Lung microvascular endothelial cell (primary cell): ENCODE measurements at places on chromosomes 5 and 9.

- DNase-seq: no peak
Measured at GRCh38 chr5:150659360-150660107, 1.5 kb upstream of the MYOZ3 start.

GRCh38 chr9:35490155-35490909, 421 bp downstream of the RUSC2 start:
- peak; percentile 48 for DNase-seq

GRCh38 chr9:99336531-99336930, 114.4 kb downstream of the SEC61B start:
- DNase-seq: no peak

GRCh38 chr9:72772661-72773060, 180.2 kb downstream of the ALDH1A1 start:
- DNase-seq: peak; percentile 6

GRCh38 chr5:31364881-31365636, 166.8 kb downstream of the DROSHA start:
- no peak for DNase-seq

- no peak for DNase-seq
Measured at GRCh38 chr9:26775391-26775790, 117.2 kb downstream of the CAAP1 start.

GRCh38 chr9:113708821-113709713, 167.0 kb upstream of the ZNF618 start:
- no peak for DNase-seq

DNA sequence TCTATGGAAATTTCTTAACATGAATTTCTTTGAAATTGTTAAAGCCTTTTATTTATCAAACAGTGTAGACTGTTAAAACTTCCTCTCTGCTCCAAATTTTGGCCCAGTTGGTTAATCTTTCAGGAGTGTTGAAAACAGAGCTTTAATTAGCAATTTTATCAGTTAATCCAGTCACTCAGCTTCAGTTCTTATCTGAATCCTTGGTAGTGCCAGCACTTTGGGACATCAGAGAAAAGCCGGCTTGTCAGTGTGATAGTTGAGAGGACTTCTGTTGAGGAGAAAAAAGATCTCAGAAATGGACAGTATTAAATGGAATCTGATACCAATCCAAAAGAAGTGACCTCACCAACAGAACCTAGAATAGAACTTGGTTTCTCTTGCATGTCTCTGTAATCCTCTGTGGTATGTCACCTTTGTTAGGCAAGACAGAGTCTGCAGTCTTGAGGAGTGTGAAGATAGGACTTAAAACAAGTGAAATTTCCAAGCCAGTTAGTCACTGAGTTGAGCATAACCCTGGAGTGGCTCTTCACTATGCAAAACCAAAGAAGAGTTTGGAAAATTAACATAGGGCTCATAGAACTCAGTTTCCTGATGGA, 251.8 kb downstream of the NNT start:
- DNase-seq: no peak

GRCh38 chr9:107584186-107584585, 94.6 kb upstream of the KLF4 start:
- no peak for DNase-seq

DNA sequence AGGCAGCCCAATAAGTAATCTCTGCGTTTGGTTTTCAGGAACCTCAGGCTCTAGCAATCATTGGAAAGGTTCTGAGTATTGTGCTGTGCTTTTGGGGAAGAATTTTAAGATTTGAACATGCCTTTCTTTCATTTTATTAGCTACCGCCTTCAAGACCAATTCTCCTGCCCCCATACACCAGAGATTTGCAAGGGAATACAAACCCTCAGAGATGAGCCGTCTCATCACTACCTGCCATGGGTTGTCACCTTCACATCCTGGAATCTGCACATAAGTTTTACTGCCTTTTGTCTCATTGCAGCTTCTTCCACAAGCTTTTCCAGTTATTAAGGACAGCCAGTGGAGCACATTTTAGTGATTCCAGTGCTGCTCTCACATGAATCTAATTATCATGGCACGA, 11.7 kb upstream of the TMED7 start:
- no peak for DNase-seq

- DNase-seq: no peak
Measured at GRCh38 chr5:67061511-67061910, 135.1 kb downstream of the CD180 start.

DNA sequence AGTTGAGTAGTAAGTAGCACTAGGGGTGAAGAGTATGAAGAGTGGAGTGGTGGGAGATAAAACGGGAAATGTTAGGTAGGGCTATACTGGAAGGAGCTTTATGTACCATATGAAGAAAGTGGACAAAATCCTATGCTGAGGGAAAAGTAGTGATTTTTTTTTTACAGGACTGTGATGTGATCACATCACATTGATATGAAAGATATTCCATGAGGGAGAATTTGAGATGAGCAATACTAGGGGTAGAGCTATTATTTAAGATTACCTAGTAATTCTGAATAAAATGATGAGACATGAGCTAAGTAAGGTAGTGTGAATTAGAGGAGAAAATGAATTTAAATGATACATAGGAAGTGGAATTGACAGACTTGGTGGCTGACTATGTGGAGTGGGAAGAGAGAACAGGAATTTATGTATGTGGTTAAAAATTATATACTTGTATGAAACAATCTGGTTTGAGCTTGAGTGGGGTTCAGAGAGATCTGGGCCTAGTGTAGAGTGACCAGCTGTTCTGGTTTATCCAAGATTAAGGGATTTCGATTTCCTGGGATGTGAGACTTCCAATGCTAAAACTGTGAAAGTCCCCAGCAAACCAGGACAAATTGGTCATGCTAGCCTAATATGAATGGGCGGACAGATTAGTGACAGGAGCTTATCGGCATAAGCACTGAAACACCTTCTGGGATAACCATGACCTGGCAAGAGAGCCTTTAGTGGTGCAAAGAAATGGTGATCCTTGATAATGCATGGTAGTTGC, 29.3 kb upstream of the STOM start:
- DNase-seq: no peak

- DNase-seq: peak; percentile 10
Measured at GRCh38 chr5:151509231-151509630, 61.8 kb downstream of the SLC36A1 start.

GRCh38 chr9:131982102-131982501, 97.6 kb downstream of the MED27 start:
- DNase-seq: no peak

DNA sequence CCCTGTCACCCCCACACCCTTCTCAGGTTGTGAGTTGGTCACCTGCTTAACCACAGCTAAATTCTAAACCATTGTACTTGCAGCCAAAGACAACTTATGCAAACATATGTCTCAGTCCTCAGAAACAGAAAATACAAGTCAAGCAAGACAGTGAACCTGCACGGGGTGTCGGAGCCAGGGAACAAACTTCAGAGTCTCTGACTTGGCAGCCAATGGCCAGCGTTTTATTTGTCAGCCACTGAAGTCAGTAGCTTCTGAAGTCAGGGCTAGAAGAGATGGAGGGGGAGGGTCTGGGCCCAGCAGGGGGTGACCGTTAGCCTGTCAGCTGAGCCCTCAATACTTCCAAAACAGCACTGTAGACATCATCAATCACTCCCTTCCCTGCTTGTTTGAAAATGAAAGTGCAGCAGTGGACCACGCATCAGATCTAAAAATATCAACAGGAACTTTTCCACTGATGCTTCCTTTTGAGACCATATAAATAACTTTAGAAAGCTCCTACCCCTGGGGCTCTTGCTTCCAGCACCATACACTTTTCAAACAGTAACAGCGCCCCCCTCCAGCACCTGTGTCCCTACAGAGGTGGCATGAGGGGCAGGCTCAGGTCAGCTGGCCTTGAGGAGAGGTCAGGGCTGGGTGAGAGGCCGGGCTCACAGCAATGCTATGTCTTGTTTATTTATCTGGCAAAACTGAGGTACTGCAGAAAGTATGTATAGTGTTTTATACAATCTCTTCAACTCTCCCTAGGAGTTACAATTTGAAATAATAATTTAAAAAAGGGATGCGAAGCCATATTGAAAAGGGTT, 142.5 kb downstream of the ACER2 start:
- peak; percentile 4 for DNase-seq

GRCh38 chr9:125061391-125061790, 81.9 kb downstream of the SCAI start:
- no peak for DNase-seq

- peak; percentile 40 for DNase-seq
Measured at GRCh38 chr9:70113403-70114022, 69.9 kb downstream of the MAMDC2 start.

GRCh38 chr5:109141222-109142200, 268.3 kb downstream of the PJA2 start:
- no peak for DNase-seq

DNA sequence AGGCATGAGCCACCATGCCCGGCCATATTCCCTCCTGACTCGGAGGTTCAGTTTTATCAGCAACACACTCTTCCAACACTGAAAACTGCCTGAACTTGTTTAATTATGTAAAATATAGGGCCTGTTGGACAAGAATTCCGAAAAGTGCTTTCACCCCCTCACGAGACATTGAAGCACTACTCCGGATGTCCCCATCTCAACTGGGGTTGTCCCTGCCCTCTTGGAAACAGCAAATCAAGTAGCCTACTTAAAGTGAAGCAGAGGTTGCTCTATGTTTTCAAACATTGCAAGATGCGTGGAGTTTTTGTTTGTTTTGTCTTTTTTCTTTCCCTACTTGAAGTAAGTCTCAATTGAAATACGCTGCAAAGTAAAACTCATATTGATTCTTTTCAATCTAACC, 7.6 kb downstream of the PTGER4 start:
- no peak for DNase-seq

GRCh38 chr9:92146610-92147009, 31.4 kb upstream of the SPTLC1 start:
- peak; percentile 48 for DNase-seq

DNA sequence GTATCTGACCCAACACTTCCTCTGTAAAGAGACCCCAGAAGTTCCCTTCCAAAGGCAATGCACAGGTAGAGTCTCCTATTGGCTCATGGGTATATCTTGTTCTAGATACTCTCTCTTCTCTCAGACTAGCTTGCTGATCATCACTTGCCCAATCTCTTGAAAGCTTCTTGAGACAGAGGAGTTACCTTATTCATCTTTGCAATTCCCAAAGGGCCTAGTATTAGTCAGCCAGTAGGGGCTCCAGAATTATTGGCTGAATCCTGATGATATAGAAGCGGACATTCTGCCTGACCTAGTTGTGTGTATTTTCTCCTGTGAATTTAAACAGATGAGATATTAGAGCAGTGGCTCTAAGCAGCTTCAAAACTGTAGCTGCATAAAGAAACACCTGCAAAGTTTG, 304.0 kb upstream of the KLF4 start:
- no peak for DNase-seq

DNA sequence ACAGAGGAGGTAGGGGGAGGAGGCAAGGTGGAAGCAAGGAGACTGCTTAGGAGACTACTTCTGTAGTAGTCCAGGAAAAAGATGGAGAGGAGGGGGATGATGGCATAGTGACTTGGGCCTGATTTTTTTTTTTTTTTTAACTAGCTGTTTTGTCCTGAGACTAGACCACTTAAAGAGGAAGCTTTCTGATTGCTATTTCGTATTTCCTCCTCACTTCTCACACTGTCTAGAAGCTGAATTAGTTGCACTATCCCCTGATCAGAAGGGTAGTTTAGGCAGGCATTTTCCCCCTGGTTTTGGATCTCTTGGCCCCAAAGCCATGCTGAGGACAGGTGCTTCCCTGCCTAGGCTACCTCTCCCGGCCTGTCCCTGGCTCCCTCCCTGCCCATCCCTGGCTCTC, 14.9 kb downstream of the LARP1 start:
- no peak for DNase-seq

- no peak for DNase-seq
Measured at GRCh38 chr5:173514661-173515060, 101.8 kb downstream of the BOD1 start.
